ENCODE measurements at places on chromosomes 5 and 9. TPM values are rescaled to one million over a fixed set of nuclear protein-coding genes. Genes with fewer than 3 reads are reported as not detected.

DNA sequence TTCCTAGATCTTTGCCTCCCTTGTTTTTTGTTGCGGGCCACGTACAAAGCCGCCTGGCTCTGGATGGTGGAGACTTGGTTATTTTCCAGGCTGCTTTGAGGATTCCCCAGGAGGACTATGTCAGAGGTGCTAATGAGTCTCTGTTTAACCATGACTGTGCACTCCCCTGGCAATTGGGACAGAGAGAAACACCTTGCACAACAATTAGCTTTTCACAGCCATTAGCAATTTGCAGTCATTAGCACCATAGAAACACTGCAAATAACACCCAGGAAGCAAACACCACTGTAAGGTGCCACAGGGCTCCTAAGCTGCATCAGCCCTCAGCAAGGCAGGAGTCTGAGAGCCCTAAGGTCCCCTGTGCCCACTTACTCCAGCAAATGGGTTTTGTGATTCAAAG is 201.0 kb upstream of the VLDLR start:
- peaks cover 2% of the 10 kb centered on the region for H3K27me3 ChIP-seq
- H3K36me3 ChIP-seq = no peaks in the 10 kb centered on the region
- H3K4me3 ChIP-seq = no peak overlapping the region
- no peak for DNase-seq
- H3K4me1 ChIP-seq = no peaks in the 10 kb centered on the region

Gene SMIM33
- total RNA-seq = 1.5 TPM

DNA sequence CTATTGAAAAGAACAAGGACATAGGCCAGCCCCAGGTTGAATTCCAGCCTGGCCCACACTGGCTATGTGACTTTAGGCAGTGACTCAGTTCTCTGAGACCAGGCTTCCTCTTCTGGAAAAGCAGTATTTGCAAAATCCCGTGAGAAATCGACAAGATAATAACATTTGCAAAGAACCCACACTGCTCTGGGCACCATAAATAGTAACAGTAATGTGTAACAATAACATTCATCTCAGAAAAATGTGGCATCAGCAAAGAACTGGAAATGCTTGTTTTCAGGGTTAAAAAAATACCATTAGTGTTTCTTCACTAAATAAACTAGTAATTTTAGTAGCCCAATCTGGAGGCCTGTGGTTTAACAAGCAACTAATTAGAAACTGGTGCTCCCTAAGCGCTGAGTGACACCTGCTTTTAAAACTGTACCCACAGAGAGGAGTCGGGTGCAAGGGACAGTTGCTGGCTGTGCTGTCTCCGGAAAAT is 148.4 kb downstream of the TTLL11 start:
- DNase-seq = no peak
- H3K4me1 ChIP-seq = no peaks in the 10 kb centered on the region
- H3K27ac ChIP-seq = no peak overlapping the region
- no peaks in the 10 kb centered on the region for H3K27me3 ChIP-seq
- H3K4me3 ChIP-seq = no peak overlapping the region
- no peaks in the 10 kb centered on the region for H3K36me3 ChIP-seq

Gene TEX48
- 0.57 TPM for total RNA-seq

Gene CENPP
- total RNA-seq = 23.5 TPM

- no peaks in the 10 kb centered on the region for H3K36me3 ChIP-seq
- H3K27me3 ChIP-seq = peaks cover 6% of the 10 kb centered on the region
- H3K4me1 ChIP-seq = peaks cover 1% of the 10 kb centered on the region
- H3K27ac ChIP-seq = no peak overlapping the region
These were observed 21.5 kb upstream of the RALGPS1 start for GRCh38 chr9:126893079-126893478.

All from activated CD4-positive, alpha-beta memory T cell treated with anti-CD3 and anti-CD28 coated beads for 36 hours (primary cell).